ENCODE measurements at places on chromosomes 11 and 22.

DNA sequence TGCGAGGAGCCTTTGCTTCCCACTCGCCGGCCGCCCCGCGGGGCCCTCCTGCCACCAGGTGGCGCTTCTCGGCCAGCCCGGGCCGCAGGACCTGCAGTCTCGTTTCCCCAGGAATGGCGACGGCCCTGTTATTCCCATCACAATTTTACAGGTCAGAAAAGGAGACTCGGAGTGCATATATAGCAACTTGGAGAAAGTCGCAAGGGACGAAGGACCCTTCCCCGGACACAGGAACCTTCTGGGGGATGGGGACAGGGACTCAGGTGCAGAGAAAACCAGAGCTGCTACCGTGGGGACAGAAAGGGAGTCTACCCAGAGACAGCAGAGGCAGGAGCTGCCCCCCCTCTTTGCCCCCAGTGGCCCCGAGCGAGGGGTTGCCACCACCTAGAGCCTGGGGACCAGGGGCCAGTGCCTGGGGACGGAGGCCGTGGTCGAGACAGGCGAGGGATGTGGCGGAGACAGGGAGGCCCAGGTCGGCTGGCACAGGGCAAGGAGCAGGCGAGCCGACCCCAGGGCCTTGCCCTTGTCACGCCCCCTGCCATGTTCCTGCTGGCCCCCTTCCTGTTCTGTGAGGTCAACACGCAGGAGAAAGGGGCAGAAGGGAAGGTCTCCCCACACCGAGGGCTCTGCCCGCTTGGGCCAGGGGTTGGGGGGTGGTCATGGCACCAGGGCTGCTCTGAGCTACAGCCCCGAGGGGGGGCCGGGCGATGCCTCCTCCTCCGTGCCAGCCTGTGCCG lies 3.5 kb upstream of the KRTAP5-6 start:
- peak; percentile 69 for DNase-seq

- no peak for DNase-seq
Measured at GRCh38 chr11:3926458-3927095, 71.1 kb downstream of the STIM1 start.

- DNase-seq: peak; percentile 29
Measured at GRCh38 chr11:69284081-69284511, 9.9 kb upstream of the MYEOV start.

DNA sequence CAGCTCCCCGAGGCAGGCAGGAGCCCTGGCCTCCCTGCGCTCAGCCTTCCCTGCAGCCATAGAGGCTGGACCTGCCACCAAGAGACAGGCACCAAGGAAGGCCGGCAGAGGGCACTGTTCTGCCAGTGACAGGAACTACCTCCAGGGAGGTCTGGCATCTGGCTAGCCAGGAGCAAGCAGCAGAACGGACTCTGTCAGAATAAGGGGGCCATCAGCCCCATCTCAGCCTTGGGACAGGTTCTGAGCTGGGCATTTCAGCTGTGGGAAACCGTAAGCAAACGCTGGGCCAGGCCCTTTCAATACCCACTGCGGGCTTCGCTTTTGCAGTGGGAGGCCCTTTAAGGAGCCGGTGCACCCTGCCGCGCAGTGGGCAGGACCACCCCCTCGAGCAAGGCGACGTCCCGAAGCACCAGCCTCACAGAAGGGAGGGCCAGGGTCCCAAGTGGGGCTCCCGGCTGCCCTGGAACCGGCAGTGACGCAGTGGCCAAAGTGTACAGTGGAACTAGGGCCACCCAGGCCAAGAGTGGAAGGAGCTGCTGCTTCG lies 18.2 kb downstream of the IFT27 start:
- DNase-seq: peak; percentile 59

DNA sequence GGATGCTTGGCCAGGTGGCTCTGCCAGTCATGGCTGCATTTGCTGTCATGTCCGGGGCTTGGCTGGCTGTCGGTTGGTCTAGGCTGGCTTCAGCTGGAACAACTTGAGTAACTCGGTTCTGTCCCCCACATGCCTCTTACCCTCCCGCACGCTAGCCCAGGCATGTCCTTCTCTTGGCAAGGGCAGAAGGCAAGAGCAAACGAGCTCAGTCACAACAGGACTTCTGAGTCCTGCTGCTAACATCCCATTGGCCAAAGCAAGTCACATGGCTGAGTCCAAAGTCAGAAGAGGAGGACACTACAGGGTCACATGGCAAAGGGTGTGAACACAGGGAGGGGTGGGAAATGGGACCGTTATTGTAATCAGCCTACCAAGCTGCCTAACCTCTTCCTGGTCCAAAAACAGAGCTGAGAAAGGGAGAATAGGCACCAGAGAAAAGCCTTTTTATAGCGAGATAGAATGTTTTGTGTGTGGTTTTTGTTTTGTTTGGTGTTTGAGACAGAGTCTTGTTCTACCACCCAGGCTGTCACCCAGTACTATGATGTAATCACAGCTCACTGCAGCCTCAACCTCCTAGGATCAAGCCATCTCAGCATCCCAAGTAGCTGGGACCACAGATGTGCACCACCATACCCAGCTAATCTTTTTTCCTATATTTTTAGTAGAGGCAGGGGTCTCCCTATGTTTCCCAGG lies 81.9 kb downstream of the MN1 start:
- peak; percentile 46 for DNase-seq

DNA sequence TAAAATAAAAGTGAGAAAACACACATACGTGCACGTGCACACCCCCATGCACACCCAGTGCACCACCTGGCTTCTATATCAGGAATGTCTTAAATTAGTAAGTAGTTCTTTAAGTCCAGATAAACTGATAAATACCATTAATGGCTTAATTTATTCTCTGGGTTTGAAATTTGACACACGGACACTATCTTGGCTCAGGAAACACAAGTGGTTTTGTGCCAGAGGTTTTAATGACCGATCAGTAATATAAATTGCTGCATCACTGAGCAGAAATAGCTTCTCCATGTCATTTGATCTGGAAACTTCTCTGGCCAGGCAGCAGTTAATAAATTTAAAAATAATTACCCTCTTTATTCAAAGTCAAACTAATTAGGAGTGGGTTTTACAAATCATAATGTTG lies 101.5 kb upstream of the NNMT start:
- no peak for DNase-seq

- peak; percentile 15 for DNase-seq
Measured at GRCh38 chr11:96736601-96737000, 346.8 kb downstream of the JRKL start.

DNA sequence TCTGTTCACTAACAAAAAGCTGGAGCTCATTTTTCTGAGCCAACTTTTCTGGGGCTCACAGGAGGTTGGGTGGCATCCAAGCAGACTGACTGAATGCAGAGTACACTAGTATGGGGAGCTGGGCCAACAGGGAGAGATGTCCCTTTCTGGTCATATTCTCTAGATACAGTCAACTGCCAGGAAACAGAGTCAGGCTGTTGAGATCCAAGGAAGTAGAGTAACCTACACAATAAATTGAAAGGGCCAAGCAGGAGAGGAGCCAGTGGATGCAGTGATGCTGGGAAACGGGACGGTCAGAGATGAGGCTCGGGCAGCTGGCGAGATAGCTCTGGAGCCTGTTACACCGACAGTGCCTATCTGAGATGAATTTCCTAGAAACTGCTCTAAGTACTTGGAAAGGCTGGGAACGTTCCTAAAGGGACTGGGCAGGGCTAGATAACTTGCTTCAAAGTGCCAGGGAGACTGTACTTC lies 71.1 kb downstream of the LARGE2 start:
- peak; percentile 67 for DNase-seq

DNA sequence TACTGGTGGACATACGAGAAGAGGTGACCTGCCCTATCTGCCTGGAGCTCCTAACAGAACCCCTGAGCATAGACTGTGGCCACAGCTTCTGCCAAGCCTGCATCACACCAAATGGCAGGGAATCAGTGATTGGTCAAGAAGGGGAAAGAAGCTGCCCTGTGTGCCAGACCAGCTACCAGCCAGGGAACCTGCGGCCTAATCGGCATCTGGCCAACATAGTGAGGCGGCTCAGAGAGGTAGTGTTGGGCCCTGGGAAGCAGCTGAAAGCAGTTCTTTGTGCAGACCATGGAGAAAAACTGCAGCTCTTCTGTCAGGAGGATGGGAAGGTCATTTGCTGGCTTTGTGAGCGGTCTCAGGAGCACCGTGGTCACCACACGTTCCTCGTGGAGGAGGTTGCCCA lies 6.9 kb downstream of the TRIM6 start:
- no peak for DNase-seq

GRCh38 chr22:38901111-38901641 lies 29.2 kb upstream of the CBX6 start:
- DNase-seq: no peak

- DNase-seq: peak; percentile 4
Measured at GRCh38 chr11:47532597-47533213, 20.2 kb downstream of the CELF1 start.

- DNase-seq: no peak
Measured at GRCh38 chr22:18028817-18029527, 4.6 kb upstream of the MICAL3 start.

DNA sequence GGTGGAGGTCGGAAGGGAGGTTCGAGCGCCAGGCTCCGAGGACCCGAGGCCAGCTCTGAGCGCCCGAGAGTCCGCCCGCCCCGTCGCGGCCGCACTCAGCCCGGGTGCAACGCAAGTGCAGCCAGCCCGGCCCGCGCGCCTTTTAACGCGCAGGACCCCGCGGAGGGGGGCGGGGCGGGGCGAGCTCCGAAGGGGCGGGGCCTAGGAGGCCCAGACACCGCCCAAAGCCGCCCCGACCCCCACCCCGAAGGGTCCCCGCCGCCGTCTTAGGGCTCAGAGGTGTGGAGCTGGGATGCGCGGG lies at the start of gene PHOX2A:
TSS of gene PHOX2A (minus strand) at position 117 of the 301 bp plus-strand sequence. CDS start 172 bp downstream, outside the sequence.
- DNase-seq: no peak

- no peak for DNase-seq
Measured at GRCh38 chr11:64044730-64045393, 9.1 kb downstream of the FLRT1 start.

GRCh38 chr11:33668468-33668825 lies 32.2 kb downstream of the C11orf91 start:
- no peak for DNase-seq

- DNase-seq: no peak
Measured at GRCh38 chr22:37023743-37024338, 4.3 kb downstream of the MPST start.

DNA sequence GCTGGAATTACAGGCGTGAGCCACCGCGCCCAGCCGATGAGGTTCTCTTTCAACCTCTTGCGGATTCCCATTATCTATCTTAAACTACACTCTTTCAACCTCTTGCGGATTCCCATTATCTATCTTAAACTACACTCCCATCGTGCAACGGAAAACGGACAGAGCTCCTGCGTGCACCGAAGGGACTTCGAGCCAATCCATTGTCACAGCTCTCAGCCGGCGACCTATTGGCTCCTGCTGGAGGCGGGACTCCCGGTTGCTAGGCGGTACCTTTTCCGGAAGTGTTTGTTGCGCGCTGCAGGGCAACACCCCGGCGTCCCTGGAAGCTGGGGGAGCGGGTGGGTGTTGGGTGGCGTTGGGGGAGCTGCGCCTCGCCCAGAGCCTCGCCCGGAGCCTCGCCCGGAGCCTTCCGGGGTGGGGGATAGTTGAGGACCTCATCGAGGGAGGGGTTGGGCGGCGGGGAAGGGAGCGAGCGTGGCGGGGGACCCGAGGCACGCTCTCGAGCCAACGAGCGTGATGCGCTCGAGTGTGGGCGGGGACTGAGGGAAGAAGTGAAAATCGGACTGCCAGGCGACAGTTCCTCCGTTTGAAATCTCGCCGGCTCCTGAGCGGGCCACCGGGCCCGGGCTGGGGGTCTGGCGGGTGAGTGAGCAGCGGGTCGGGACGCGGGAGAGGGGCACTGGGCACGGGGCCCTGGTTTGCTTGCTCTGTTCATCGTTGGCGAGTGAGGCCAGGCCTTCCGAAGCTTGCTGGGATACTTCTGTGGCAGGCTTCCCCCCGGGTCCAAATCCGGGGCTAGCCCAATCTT lies at the start of gene CEP164:
TSS of gene CEP164 (plus strand) at position 288 of the 808 bp plus-strand sequence. CDS start 10,733 bp downstream, outside the sequence.
- DNase-seq: peak; percentile 98

- no peak for DNase-seq
Measured at GRCh38 chr11:129268371-129268770, 76.2 kb upstream of the ARHGAP32 start.

DNA sequence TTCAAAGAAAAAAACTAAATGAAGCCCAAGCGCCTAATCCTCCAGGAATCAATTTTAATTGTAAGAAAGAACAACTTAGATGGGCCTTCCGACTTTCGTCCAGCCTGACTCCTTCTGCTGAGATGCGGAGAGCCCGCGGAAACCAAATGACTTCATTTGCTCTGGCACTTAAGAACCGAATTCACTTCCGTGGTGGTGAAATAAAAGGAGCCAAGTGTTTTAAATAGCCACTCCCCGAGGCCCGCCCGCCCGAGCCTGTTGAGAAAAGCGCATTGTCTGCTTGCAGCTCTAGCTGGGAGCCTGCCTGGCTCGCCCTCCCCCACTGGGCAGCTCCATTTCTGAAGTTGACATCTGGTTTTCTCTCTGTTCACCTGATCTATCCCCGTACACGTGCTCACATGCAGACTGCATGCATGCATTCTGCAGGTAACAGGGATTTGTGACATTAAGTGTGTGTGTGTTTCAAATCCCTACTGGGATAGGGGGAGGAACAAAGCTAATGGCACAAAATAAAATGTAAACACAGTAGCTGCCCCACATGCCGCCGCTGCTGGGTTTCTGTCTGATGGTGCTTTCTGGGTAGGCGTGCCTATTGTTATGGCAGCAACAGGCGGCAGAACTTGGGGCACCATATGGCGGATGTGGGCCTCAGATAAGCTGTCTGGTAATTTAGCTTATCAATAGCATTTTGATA lies 6.2 kb downstream of the TEAD1 start:
- DNase-seq: peak; percentile 91

- DNase-seq: no peak
Measured at GRCh38 chr22:29277927-29278326, 9.9 kb downstream of the EWSR1 start.

GRCh38 chr11:84333221-84333620 lies 1047.1 kb upstream of the CCDC90B start:
- DNase-seq: no peak
